Foreskin keratinocyte (primary cell): ENCODE measurements at places on chromosomes 7 and 10. TPM values are rescaled to one million over a fixed set of nuclear protein-coding genes. Genes with fewer than 3 reads are reported as not detected.

GRCh38 chr10:44023517-44023916 is 361.4 kb downstream of the CXCL12 start:
- DNase-seq, result no peak

STARD3NL gene
- total RNA-seq, result 37.0 TPM in 2 replicates

- DNase-seq, result no peak
Measured at GRCh38 chr10:113350311-113351040, 202.4 kb upstream of the HABP2 start.

- no peak for DNase-seq
Measured at GRCh38 chr10:33484787-33485186, 150.3 kb upstream of the NRP1 start.

DNA sequence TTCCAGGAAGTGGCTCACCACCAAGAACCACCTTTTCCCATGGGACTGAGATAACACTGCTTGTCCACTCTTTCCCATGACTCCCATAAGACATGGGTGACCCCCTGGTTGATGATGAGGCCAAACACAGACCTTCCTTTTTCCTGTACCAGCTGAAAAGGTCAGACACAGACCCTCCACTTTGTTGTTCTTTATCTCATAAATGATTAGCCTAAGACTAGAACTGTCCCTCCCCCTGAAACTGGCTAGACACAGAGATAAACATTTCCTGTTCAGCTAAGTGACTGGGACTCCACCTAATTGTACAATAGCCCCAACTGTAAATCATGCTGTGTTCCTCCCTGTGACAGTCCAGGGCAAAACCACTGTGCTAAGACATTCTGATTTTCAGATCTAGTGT is 8.2 kb upstream of the NRG3 start:
- no peak for DNase-seq

SYT15B gene
- total RNA-seq, result not detected in 2 replicates

HDAC9 gene
- 19.5 and 24.9 TPM in 2 replicates for total RNA-seq
